ENCODE measurements at places on chromosomes 11 and 22.

DNA sequence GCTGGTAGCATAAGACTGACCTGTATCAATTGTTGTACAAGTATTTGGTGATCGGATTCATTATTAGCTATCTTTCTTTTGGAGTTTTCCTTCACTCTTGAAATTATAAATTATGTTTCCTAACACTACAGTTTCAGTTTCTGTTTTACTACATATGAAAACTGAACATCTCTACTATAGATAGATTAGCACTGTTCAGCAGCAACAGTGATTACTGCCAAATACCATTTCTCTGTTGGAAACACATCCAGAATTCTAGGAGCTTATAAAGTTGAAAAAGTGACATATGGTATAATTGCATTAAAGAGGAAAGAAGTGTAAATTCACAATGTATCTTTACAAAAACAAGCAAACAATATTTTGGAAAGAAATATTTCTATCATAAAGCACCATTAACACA lies 118.5 kb upstream of the GRIA4 start:
- DNase-seq, result no peak

GRCh38 chr11:19430754-19431398 lies 190.1 kb upstream of the E2F8 start:
- DNase-seq, result no peak

DNA sequence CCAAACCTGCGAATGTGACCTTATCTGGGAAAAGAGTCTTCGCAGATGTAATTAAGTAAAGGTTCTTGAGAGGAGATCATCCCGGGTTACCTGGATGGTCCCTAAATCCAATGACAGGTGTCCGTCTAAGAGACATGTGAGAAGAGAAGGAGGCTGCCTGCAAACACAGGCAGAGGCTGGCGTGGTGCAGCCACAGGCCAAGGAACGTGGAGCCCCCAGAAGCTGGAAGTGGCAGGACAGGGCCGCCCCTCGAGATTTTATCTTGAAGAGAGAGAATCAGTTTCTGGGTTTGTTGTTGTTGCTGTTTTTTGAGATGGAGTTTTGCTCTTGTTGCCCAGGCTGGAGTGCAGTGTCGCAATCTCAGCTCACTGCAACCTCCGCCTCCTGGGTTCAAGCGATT lies 33.6 kb downstream of the MRGPRD start:
- no peak for DNase-seq

DNA sequence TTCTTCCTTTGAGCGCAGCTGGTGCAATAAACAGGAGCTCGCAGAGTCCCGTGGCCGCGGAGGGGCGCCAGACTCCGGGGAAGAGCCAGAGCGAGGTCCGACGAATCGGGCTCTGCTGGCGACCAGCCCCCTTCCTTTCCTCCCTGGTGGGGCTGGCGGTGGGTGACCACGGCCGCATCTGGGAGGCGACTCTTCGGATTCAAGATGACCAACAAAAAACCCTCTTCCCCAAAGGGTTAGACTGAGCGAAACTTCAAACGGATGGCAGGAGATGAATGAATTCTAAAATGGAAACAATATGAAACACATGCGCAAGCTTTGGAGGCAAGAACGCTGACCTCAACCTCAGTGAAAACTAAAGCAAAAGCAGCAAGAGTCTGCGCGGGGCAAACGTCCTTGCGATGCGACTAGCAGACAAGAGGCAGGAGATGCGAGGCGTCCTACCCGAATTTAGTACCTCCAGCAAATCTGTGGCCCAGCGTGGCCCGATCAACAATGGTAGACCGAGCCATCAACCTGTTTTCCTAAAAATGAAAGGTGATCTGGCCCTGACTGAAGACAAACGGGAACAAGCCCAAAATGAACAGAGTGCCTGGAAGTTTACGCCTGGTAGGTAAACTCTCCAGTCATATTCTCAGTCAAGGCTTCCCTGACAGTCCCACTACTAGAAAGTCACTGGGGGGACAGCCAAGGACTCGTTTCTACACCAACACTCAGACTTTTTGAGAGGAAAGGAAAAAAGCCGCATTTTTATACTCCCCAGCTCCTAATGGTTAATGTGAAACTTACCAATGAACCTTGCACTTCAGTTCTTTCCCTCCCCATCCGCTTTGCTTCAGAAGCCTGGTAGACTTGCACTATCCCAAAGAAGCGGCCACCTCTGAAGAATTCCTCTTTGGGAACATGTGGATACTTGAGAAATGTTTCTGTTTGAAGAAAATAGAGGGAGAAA lies 11.6 kb downstream of the MMP3 start:
- DNase-seq, result peak; percentile 61

- DNase-seq, result peak; percentile 66
Measured at GRCh38 chr11:10770626-10771254, 19.7 kb downstream of the CTR9 start.

DNA sequence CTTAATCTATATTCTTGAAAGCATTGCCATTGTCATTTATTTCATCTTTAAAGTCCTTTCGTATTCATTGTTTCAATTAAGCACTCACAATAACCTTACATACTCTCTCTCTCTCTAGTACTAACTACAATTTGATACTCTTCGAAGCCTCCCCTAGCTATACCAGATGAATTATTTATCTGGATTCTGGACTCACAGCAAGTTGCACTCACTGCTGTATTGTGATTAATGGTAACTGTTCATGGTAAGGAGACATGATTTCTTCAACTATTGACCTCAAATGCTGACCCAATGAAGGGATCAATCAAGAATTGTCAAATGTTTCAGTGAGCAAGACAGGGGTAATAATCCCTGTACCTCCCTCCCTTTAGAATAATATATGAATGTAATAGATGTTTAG lies 6.0 kb upstream of the OR52B6 start:
- no peak for DNase-seq

- peak; percentile 80 for DNase-seq
Measured at GRCh38 chr11:19259487-19260345, 19.0 kb upstream of the E2F8 start.
